Stimulated activated CD4-positive, alpha-beta T cell treated with anti-CD3 and anti-CD28 coated beads, TNF-alpha, amount 100 ng/mL, for 1 hour (primary cell): ENCODE measurements at places on chromosomes 16 and 17.

DNA sequence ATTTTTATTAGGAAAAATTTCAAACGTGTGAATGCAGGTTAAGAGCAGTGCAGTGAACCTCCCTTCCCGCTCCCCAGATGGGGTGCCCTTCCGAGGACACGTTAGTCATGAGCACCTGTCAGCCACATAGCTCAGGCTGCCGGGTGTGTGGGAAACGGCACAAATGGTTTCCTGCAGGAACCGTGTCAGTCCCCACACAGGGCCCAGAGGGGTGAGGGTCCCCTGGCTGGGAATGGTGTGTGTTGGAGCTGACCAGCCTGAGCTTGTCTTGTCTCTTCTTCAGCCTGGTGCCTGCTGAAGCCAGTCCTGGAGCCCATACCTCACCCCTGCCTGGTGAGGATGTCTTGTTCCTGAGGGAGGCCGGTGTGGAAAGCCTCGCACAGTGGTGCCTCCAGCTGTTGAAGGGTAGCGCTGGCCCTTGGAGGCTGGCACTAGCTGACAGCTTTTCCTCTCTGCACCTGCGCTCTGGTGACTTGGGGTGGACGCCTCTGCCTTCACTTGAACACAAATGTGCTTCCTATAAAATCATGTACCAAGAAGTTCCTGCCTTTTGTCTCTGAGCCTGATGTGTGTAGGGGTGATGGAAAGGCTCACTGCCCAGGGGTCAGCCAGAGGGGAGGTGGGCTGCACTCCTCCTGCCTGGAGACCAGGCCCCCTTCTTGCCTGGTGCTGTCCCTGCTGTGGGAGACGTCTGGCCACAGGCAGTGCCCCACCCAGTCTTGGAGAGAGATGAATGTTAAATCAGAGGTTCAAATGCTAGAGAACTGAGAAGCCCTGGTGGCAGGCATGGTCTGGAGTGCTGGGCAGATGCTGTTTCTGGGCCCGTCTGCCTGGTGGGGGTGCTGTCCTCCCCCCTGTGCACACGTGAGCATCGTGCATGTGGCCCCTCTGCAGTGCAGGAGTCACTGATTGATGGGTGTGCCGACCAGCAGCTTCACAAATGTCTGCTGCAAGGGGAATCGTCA, 102.6 kb upstream of the ZNF750 start:
- no peak for DNase-seq

- no peak for DNase-seq
Observed at GRCh38 chr17:79355165-79355564, 255.7 kb downstream of the RBFOX3 start.

DNA sequence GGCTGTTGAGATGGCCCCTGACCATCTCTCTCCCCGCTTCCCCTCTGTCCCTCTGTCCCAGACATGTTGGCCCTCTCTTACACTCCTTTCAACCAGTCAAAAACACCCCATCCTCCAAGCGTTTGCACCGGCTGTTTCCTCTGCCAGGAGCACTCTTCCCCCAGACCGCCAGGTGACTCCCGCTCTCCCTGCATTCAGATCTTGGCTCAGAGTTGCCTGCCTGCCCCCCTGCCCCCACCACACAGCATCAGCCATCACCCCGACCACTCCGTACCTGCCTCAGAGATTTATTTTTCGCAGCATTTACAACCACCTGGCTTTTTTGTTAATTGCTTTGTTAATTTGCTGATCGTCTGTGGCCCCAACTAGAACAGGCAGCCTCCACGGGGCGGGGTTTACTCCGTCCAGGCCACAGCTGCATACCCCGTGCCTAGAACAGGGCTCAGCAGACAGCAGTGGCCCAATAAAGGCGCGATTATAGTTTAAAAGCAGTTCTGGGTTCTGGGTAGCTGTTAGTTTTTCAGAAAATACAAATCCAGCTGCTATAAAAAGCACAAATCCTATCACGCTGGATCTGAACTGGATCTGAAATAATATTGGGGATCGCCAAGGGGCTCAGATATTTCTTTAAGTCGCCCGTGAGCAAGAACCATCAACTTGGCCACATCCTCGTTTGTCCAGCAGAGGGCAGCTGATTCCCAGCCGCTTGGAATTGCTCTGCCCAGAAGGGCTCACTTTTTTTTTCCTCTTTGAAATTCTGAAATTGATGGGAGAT, 173.6 kb downstream of the IRF8 start:
- no peak for DNase-seq

DNA sequence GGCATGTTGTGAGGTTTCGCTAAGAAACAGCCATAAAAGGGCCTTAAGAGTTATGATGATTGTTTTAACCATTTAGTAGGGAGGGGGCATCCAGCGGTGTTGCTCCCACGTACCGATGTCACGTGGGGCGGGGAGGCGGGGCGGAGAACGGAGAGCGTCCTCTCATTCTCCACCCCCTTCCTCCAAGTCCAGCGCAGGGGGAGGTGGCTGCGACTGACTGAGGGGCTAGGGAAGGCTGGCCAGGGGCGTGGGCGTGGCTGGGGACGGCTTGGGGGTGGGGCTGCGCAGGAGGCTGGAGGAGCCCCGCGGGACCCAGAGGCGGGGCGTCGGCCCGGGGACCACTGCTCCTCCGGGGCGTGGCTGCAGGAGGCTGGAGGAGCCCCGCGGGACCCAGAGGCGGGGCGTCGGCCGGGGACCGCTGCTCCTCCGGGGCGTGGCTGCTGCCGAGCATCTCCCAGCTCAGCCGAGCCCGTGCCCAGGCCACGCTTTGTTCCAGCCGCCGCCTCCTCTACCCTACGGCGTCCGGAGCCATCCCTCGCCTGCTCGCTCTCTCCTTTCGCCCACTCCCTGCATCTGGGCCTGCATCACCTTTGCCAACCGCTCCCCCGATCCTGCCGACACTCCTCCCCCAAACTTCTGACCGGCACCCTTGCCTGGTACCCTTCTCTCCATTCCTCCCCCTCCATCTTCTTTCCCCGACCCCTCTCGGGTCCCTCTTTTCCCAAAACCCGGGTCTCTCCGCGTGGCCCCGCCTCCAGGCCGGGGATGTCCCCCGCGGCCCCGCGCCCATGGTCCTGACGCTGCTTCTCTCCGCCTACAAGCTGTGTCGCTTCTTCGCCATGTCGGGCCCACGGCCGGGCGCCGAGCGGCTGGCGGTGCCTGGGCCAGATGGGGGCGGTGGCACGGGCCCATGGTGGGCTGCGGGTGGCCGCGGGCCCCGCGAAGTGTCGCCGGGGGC, at the start of gene SARM1:
Gene SARM1, plus strand, starts transcription at position 450 of the 958 bp plus-strand sequence. Its CDS starts 339 bp downstream, at position 789.
- DNase-seq: peak; percentile 50

- DNase-seq: no peak
Observed at GRCh38 chr17:79952901-79953300, 82.8 kb downstream of the TBC1D16 start.

GRCh38 chr17:869567-870525, 87.7 kb downstream of the MRM3 start:
- DNase-seq: no peak

- no peak for DNase-seq
Observed at GRCh38 chr16:26731729-26732128, 335.0 kb upstream of the C16orf82 start.

- DNase-seq: no peak
Observed at GRCh38 chr17:60381958-60382357, 10.0 kb downstream of the USP32 start.

GRCh38 chr17:43874293-43874692, 27.3 kb downstream of the CD300LG start:
- DNase-seq: no peak

DNA sequence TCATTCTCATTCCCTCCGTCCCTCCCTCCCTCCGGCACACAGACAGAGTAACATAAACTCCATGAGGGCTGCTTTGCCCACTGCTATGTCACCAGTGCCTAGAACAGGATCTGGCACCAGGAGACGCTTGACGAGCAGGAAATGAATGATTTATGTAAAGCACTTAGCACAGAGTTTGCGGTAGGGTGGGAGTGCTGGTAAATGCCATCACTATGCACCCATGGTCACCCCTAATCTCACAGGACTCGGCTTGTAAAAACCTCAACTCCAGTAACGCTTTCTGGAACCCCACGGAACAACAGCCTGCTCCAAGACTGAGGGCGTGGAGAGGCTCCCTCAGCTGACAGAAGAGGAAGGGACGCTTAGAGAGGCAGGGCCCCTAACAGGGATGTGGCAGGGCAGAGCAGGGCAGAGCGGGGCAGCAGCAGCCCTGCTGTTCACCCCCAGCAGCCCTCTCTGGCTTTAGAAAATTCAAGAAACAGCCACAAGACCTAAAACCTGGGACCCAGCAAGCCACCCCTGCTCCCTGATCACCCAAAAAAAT, 156.9 kb downstream of the C16orf78 start:
- DNase-seq: no peak

- DNase-seq: no peak
Observed at GRCh38 chr16:75660726-75661302, 13.2 kb downstream of the TERF2IP start.

GRCh38 chr16:88194397-88195268, 188.1 kb upstream of the ZNF469 start:
- no peak for DNase-seq

GRCh38 chr17:68578236-68578635, 22.9 kb downstream of the FAM20A start:
- DNase-seq: no peak
